ENCODE measurements at places on chromosomes 4 and X. TPM values are rescaled to one million over a fixed set of nuclear protein-coding genes. Genes with fewer than 3 reads are reported as not detected.

ADRA2C gene
- total RNA-seq: not detected

- no peak for DNase-seq
- H3K27me3 ChIP-seq: no peaks in the 10 kb centered on the region
- no peak overlapping the region for H3K27ac ChIP-seq
- no peak overlapping the region for H3K4me3 ChIP-seq
- H3K36me3 ChIP-seq: peaks cover 18% of the 10 kb centered on the region
Observed at GRCh38 chr4:123325241-123325681, 71.3 kb upstream of the SPRY1 start.

DNA sequence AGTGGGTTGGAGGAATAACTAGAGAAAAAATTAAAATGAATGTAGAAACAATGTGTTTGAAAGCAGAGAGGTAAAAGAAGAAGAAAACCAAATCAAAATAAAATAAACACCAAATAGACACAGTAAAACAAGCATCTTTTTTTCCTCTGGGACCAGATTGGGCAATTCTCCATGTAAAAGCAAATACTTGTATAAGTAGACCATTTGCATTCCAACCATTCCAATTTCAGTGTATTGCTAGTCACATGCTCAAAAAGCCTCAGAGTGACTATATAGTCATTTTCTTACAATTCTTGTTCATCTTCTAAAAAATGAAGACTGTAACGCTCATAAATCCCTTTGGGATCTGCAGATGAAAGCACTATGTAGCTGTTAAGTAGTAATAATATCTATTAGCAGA, 969.5 kb downstream of the PCDH18 start:
- no peak overlapping the region for H3K4me3 ChIP-seq
- DNase-seq: no peak
- H3K27me3 ChIP-seq: no peaks in the 10 kb centered on the region

DNA sequence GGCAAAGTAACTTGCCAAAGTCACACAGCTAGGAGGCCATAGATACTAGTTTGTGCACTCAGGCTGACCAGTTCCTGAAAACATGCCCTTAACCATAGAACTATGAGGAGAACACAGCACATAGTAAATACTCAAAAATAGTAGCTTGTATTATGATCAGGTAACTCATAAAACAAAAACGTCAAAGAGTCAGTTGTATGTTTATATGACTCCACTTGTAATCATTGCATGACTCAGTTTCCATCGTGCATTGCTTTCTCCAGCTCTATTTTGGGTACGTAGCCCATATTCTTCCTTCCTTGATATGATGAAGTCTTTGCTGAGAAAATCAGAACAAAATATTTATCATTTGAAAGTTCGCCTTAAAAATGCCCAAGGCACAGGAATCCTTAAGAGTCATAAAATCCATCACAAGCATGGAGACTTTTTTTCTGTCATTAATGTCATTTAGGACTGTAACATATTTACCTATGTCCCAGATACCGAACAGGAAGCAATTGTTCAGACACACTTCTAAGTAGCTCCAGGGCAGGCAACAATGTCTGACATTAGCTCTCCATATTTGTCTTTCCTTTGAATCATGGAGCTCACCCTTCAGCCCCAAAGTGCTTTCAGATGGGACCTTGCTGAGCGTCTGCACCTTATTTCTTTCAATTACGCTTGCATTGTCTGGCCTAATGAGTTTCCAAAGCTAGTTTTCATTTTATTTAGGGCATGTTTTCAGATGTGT, 11.2 kb upstream of the MID1 start:
- no peaks in the 10 kb centered on the region for H3K4me1 ChIP-seq
- no peak overlapping the region for H3K27ac ChIP-seq
- peaks cover 11% of the 10 kb centered on the region for H3K27me3 ChIP-seq
- H3K4me3 ChIP-seq: no peak overlapping the region
- DNase-seq: no peak
- H3K36me3 ChIP-seq: no peaks in the 10 kb centered on the region

CXorf65 gene
- total RNA-seq: 28.1 TPM

ATP1B4 gene
- not detected for total RNA-seq

AWAT2 gene
- total RNA-seq: not detected

DNA sequence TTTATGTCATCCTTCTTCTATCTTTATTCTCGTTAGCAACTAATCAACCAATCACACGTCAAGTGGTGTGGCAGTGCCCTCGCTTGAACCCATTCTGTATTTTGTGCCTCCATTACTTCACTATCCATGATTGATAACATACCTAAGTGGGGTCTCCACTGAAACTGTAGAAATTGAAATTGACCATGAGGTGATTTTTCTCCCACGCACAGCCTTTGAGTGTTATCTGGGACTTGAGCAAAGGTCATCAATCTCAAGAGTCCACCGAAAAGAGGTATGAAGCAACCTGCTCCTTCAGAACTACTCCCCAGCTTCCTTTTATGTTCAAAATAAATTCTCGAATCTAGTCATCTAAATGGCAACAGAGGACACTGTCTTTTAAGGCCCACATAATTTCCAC, 111.1 kb downstream of the SCD5 start:
- no peaks in the 10 kb centered on the region for H3K36me3 ChIP-seq
- DNase-seq: no peak
- H3K4me3 ChIP-seq: no peak overlapping the region

GRIA3 gene
- total RNA-seq: not detected

DNA sequence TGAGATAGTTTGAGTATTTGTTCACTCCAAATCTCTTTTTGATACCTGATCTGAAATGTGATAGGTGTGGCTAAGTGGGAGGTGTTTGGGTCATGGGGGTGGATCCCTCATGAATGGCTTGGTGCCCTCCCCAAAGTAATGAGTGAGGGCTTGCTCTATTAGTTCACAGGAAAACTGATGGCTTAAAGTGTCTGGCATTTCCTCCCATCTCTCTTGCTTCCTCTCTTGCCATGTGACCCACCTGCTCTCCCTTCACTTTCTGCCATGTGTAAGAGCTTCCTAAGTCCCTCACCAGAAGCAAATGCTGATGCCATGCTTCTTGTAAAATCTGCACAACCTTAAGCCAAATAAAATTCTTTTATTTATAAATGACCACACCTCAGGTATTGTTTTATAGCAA, 61.1 kb downstream of the MAD2L1 start:
- no peak overlapping the region for H3K27ac ChIP-seq
- no peaks in the 10 kb centered on the region for H3K27me3 ChIP-seq
- DNase-seq: no peak
- H3K4me1 ChIP-seq: no peaks in the 10 kb centered on the region

MAP3K15 gene
- not detected for total RNA-seq

GRCh38 chr4:74279716-74280115, 28.6 kb upstream of the EPGN start:
- no peaks in the 10 kb centered on the region for H3K27me3 ChIP-seq
- H3K36me3 ChIP-seq: no peaks in the 10 kb centered on the region
- no peaks in the 10 kb centered on the region for H3K4me1 ChIP-seq
- no peak for DNase-seq

GRCh38 chr4:48594180-48594579, 104.1 kb downstream of the ZAR1 start:
- no peak overlapping the region for H3K4me3 ChIP-seq
- H3K4me1 ChIP-seq: peaks cover 12% of the 10 kb centered on the region
- no peak for DNase-seq
- H3K27ac ChIP-seq: no peak overlapping the region
- no peaks in the 10 kb centered on the region for H3K27me3 ChIP-seq

- H3K36me3 ChIP-seq: peaks cover 29% of the 10 kb centered on the region
- H3K4me1 ChIP-seq: peaks cover 26% of the 10 kb centered on the region
- DNase-seq: no peak
- no peak overlapping the region for H3K4me3 ChIP-seq
Observed at GRCh38 chrX:3141031-3141430, 99.8 kb downstream of the ARSF start.

- no peak overlapping the region for H3K27ac ChIP-seq
- no peak for DNase-seq
- no peaks in the 10 kb centered on the region for H3K36me3 ChIP-seq
- no peaks in the 10 kb centered on the region for H3K27me3 ChIP-seq
- no peak overlapping the region for H3K4me3 ChIP-seq
Observed at GRCh38 chr4:143417679-143418403, 81.2 kb downstream of the GAB1 start.

- H3K4me3 ChIP-seq: no peak overlapping the region
- no peaks in the 10 kb centered on the region for H3K36me3 ChIP-seq
- H3K27ac ChIP-seq: no peak overlapping the region
- no peaks in the 10 kb centered on the region for H3K4me1 ChIP-seq
- DNase-seq: no peak
Observed at GRCh38 chr4:108931926-108932325, 169.1 kb upstream of the ETNPPL start.

- peak overlapping the region; percentile 77 for H3K4me3 ChIP-seq
- peak overlapping the region; percentile 94 for H3K27ac ChIP-seq
- H3K4me1 ChIP-seq: peaks cover 54% of the 10 kb centered on the region
Observed at GRCh38 chrX:129787336-129788055, 7.7 kb downstream of the SASH3 start.

- no peak overlapping the region for H3K27ac ChIP-seq
- H3K4me3 ChIP-seq: no peak overlapping the region
- H3K4me1 ChIP-seq: no peaks in the 10 kb centered on the region
- no peaks in the 10 kb centered on the region for H3K36me3 ChIP-seq
- H3K27me3 ChIP-seq: peaks cover 14% of the 10 kb centered on the region
Observed at GRCh38 chr4:78362310-78362709, 189.3 kb upstream of the ANXA3 start.

DNA sequence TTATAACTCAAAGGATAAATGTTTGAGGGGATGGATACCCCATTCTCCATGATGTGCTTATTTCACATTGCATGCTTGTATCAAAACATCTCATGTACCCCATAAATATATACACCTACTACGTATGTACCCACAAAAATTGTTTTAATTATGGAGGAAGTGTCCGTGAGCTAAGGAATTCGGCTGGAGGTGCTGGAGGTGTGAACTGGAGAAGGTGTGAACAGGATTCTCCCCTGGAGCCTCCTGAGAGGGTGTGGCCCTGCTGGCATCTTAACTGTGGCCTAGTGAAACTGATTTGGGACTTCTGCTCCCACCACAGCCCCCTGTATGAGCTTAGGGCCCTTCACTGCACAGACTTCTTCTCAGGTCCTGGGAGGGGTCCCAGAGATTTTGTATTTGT, 23.4 kb downstream of the PNMA6E start:
- H3K4me3 ChIP-seq: no peak overlapping the region
- H3K36me3 ChIP-seq: no peaks in the 10 kb centered on the region
- no peaks in the 10 kb centered on the region for H3K27me3 ChIP-seq
- DNase-seq: no peak
- no peaks in the 10 kb centered on the region for H3K4me1 ChIP-seq

RASSF6 gene
- total RNA-seq: not detected

GRCh38 chrX:24426340-24426913, 38.7 kb upstream of the PDK3 start:
- H3K4me3 ChIP-seq: no peak overlapping the region
- H3K27ac ChIP-seq: no peak overlapping the region
- no peaks in the 10 kb centered on the region for H3K4me1 ChIP-seq
- H3K36me3 ChIP-seq: no peaks in the 10 kb centered on the region
- H3K27me3 ChIP-seq: no peaks in the 10 kb centered on the region
- no peak for DNase-seq

AKAP14 gene
- total RNA-seq: not detected

EDNRA gene
- total RNA-seq: not detected

DNA sequence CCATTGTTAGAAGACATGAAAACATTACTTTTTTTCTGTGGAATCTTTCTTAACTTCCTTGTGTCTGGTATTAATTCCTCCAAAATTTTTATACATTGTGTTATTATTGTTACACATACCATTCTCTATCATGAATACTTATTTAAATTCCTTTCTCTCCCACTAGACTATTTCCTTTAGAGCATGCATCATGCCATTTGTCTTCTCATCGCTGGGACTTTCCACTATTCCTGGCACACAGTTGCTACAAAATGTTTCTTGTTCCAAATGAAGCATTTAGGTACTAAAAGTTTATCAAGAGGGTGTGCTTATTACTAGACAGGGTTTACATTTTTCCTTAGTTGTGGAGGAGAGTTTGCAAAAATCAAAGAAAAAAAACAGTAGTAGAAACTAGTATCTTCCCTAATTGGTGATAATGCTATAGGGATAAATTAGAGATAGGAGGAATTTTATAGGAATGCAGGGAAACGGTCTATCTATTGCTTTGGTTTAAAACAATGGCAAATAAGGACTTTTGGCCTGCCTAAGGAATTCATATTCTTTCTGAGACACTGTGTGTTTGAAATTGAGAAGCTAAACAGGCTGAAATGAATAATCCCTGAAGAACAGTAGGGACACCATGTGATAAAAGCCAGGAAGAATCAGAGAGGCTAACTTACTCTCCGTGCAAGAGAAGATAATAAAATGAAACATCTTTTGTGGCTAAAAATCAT, 187.5 kb upstream of the TBC1D9 start:
- H3K4me1 ChIP-seq: no peaks in the 10 kb centered on the region
- H3K27me3 ChIP-seq: no peaks in the 10 kb centered on the region
- no peaks in the 10 kb centered on the region for H3K36me3 ChIP-seq
- no peak overlapping the region for H3K4me3 ChIP-seq

GRCh38 chr4:76600447-76600846, 165.4 kb downstream of the SHROOM3 start:
- DNase-seq: no peak
- H3K36me3 ChIP-seq: no peaks in the 10 kb centered on the region
- H3K27me3 ChIP-seq: peaks cover 22% of the 10 kb centered on the region
- H3K4me3 ChIP-seq: no peak overlapping the region

GABRE gene
- not detected for total RNA-seq
